ENCODE measurements at places on chromosomes 1 and 21. TPM values are rescaled to one million over a fixed set of nuclear protein-coding genes. Genes with fewer than 3 reads are reported as not detected.

DNA sequence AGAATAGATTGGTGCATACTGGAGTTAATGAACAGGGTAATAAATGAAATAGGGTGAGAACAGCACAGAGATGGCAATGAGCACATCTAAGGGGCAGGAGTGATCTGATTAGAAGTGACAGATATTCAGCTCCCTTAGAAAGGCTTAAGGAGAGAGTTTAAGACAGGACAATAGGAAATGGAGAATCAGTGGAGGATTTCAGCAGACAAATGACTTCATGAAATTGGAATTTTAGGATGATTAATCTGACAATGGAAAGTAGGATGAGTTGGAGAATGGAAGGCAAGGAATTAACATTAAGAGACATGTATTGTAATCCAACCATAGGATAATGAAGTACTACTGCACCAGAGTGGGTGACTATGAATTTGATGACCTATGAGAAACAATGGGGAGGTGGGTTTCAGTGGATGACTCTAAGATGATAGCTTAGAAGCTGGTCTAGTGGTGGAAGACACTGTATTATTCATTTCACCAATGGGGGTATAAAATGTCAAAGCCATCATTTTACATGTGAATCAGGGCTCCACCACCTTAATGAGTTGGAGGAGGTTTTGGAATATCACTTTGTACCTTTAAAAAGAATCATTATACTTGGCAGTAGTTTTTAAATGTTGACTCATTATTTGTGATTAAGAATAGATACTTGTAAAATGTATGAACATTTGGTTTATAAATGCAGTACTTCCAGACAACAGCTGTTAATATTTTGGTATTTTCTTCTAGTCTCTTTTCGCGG, 139.1 kb downstream of the PLA2G4A start:
- no peak for DNase-seq

GRCh38 chr1:27886744-27887143, 14.4 kb downstream of the THEMIS2 start:
- DNase-seq = no peak

DNA sequence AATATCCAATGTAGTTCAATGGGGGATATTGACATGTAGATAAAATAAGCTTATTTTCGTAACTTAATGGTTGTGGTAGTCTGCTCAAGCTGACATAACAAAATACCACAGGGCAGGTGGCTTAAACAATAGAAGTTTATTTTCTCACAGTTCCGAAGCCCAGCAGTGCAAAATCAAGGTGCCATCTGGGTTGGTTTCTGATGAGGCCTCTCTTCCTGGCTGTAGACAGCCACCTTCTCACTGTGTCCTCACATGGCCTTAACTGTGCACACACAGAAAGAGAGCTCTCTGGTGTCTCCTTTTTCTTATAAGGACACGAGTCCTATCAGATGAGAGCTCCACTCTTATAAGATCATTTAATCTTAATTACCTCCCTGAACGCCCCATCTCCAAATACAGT, 64.8 kb upstream of the IPO9 start:
- no peak for DNase-seq

FCRL2 gene
- not detected for total RNA-seq

SMCP gene
- not detected for total RNA-seq

DNA sequence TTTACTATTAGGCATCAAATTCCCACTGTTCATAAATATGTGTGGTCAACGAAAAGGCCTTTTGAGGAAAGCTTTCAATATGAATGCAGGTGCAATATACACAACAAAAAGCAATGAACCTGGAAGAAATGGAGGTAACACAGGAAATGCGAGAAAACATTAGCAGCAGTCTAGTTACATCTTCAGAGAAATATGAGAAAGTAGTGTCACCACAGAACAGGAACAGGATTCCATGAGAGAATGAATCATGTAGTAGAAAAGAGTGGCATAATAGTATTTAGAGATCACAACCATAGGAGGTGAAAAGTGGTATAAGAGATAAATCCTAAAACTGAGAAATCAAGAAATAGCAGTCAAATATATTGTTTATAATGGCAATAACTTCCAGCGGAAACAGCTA, 103.7 kb downstream of the AK5 start:
- no peak for DNase-seq

DNA sequence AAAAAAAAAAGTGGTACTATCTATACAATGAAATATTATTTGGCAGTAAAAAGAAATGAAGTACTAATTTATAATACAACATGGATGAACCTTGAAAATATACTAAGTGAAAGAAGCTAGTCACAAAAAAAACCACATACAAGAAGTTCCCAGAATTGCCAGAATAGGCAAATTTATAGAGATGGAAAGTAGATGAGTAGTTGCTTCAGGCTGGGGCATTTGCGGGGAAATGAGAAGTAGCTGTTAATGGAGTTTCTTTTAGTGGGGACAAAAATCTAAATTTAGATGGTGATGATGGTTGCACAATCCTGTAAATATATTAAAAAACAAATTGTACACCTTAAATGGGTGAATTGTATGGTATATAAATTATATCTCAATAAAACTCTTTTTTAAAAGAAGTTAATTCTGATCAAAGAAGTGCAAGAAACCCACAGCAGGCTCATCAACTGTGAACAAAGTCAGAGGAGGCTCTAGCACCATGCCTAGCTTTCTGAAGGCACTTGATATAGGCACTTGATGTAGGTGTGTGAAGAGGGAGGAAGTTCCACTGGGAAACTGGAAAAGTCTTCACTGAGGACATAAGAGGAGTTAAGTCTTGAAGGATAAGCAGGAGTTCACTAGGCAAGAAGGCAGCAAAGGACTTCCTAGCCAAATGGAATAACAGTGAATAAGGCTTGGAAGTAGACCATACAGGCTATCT, 52.5 kb downstream of the DMAP1 start:
- no peak for DNase-seq

GRCh38 chr1:25616987-25617624, 515 bp downstream of the MAN1C1 start:
- DNase-seq = peak; percentile 60

DNA sequence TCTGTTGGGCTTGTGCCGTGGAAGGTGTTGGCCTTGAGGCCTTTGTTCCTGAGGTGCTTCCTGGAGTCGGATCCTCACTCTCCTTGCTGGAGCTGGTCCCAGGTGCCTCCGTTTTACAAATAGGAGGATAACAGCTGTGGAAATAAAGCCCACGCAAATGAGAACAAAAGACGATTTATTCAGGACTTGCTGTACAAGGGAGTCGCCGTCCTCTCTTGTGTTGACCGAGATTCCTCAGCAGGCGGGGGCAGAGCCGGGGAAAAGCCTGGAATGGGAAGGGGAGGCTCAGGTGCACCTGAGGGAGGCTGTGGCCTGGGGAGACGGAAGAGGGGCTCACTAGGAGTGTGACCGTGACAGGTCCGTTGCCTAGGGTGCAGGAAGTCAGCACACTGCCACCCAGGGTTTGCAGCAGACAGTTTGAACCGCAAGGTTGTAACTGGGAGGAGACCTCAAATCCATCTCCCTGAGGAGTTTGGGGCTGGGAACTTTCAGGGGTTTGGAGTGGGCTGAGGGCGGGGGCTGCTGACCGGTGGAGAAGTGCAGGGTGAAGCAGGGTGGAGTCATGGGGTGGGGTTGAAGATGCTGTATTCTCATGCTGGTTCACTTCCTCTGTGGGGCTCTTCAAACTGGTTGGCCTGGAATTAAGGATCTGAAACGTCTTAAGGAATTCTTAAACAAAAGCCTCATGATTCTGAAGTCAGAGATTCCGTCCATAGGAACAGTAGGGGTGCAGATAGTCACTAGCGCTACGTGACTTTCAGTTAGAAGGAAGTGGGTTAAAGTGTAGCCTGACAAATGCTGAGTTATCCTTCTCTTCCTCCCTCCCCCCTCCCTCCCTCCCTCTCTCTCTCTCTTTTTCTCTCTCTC, 2.6 kb upstream of the CSTB start:
- DNase-seq = no peak

- DNase-seq = peak; percentile 85
These were observed 543 bp upstream of the KCNJ10 start for GRCh38 chr1:160070243-160071163.

DNA sequence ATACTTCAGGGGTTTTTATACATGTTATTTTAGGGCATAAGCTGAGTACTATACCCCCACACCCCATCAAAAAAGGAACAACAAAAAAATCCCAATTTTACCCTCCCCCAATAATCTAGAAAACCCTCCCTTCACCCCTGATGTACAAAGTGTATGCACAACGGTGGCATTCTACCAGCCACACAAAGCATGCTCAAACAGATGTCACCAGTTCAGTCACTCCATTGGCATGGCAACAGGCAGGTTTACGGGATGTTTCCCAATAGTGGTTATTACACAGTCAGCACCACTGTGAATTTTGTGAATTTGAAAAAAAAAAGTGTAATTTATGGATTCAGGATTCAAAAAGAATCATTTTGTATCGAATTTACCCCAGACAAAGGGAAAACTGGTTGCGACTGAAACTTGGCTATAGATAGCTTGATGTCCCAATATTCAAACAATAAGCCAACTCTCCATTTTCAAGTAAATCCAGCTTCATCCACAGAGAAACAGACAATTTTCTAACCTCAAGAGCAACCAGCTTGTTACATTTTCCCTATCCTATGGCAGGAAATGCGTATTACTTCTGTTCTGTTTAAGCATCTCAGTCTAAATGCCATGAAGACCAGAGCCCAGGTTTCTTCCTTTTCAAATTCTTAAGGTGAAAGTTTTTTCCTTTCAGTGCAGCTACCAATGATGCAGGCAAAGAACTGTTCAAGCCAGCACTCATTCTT, 34.0 kb upstream of the SLC45A3 start:
- no peak for DNase-seq

DNA sequence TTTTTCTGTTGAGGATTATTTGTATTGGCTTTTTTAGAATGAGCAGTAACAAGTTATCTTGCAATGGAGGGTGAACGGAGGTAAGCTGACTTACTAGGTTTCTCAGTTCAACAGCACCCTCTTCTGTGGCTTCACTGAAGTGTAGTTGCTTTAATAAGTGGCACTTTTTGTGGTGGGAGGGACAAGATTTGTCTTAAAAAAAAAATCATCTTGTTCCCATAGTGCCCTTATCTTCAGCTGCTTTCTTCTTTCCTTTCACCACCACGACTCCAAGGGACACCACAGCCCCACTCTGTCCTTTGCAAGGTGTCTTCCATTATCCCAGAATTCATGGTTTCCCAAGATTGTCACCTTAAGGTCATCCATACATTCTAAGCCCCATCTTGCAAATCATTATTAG, 92.9 kb downstream of the PIGK start:
- no peak for DNase-seq

- no peak for DNase-seq
These were observed 29.7 kb downstream of the AJAP1 start for GRCh38 chr1:4684136-4684535.

GRCh38 chr1:82445827-82446226, 645.1 kb downstream of the ADGRL2 start:
- DNase-seq = no peak

DAB1 gene
- total RNA-seq = 0.28 TPM

- DNase-seq = no peak
These were observed 25.5 kb upstream of the RCC1 start for GRCh38 chr1:28480308-28480707.

- no peak for DNase-seq
These were observed 207.0 kb downstream of the TNR start for GRCh38 chr1:175536369-175536768.

CTPS1 gene
- total RNA-seq = 24.5 TPM

- DNase-seq = no peak
These were observed 60.9 kb upstream of the RASAL2 start for GRCh38 chr1:178033019-178033418.

LCE2B gene
- total RNA-seq = not detected

DNA sequence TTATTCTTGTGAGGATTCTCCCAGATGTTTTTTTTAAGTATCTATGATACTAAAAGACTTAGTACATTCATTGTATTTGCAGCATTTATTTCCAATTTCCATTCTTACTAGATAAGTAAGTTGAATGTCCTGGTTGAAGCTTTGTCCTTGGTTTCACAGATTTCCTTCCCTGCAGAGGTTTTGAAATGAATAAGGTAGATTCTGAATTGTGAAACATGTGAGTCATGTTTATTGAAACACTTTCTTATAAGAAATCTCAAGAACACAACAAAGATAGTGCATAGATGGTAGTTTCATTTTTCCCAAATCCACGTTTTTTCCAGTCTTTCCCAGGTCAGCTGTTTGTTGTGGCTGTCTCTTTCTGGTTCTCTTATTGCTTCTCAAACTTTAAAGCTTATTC, 24.8 kb downstream of the GABPA start:
- no peak for DNase-seq

- DNase-seq = no peak
These were observed 22.6 kb downstream of the LDLRAD2 start for GRCh38 chr1:21834666-21835065.

- no peak for DNase-seq
These were observed 48.9 kb upstream of the GORAB start for GRCh38 chr1:170483051-170483450.

- DNase-seq = peak; percentile 77
These were observed 65.4 kb downstream of the ALPL start for GRCh38 chr1:21574466-21575151.

- no peak for DNase-seq
These were observed 110.5 kb upstream of the KCND3 start for GRCh38 chr1:112099979-112100378.

GLIS1 gene
- 0.11 TPM for total RNA-seq

SAMD13 gene
- total RNA-seq = 0.86 TPM

- DNase-seq = no peak
These were observed 63.4 kb upstream of the NEK2 start for GRCh38 chr1:211738691-211739301.

TENT5C gene
- total RNA-seq = 31.4 TPM

DNA sequence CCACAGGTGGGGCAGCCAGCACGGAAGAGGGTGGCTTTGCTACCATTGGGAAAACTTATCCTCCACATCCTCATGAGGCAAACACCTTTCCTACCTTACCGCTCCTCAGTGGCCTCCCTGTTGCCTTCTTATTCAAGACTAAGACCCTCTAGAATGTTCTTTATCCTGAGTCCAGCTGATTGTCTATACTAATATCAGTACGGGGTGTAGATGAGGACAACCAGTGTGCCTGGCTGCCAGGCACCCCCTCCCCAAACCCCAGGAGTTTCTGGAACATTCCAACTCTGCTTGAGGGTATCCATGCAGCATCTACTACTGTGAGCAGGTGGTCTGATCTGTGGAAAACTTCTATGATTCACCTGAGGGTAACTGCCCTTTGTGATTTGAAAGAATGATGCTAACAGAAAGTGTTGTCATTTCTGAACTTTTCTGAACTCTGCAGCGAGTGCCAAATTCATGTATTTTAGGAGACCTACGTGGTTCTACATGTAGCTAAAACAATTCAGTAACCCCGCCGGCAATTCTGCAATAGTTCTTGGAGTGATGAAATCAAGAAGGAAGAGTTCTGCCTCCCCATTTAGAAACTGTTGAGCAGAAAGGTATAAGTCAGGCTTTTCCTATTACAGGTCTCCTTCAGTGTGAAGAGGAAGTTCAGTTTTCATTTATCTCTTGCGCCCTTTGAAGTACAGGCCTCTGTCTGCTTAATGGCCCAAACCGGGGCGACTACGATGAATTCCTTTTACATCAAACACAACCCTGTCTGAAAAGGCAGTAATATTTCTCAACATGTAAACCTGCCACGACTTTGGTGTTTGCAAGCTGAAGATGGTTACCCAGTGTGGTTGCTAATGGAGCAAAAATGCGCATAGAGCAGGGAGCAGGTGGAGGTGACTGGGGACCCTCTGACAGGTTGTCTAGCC, 80.4 kb downstream of the RUNX1 start:
- DNase-seq = no peak

OR6N1 gene
- total RNA-seq = not detected
